Mesothelial cell of epicardium (in vitro differentiated cells): ENCODE measurements at places on chromosomes 4 and X.

DNA sequence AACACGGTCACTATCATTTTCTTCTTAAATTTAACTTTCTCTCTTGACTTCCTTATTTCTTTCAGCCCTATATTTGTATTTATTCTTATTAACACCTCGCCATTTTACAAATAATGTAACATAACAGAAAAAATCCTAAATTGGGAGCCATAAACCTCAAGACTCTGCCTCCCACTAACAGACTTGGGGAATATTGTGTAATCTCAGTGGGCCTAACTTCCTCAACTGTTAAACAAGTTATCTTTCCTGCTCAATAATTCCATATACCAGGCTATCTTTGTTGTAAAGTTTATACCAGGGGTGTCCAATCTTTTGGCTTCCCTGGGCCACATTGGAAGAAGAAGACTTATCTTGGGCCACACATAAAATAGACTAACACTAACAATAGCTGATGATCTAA is 26.2 kb downstream of the PRSS12 start:
- no peak for DNase-seq

GRCh38 chr4:25171201-25171865 is 11.1 kb upstream of the SEPSECS start:
- DNase-seq, result no peak

- DNase-seq, result no peak
These were observed 6.1 kb upstream of the IGFBP7 start for GRCh38 chr4:57116245-57116644.

GRCh38 chr4:129917651-129918050 is 821.7 kb downstream of the C4orf33 start:
- DNase-seq, result no peak

DNA sequence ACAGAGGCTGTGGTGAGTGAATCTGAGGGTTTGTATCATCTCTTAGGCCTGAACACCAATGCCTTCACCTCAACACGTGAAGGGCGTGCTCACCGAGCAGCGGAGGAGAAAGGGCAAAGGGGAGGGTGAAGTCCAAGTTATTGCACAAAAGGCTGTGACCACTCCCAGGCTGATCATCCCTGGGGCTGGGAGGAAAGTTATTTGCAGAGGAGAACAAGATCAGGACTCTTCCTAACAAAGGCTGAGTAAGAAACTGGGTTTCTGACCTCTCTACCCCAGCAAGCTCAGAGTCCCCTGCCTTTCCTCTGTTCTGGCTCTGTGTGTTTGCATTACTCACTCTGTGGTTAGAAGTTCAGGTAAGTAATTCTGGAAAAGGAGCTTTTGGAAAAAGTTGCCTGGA is 366.3 kb upstream of the CXorf51A start:
- DNase-seq, result no peak

GRCh38 chr4:25750874-25751273 is 95.2 kb downstream of the SLC34A2 start:
- no peak for DNase-seq

DNA sequence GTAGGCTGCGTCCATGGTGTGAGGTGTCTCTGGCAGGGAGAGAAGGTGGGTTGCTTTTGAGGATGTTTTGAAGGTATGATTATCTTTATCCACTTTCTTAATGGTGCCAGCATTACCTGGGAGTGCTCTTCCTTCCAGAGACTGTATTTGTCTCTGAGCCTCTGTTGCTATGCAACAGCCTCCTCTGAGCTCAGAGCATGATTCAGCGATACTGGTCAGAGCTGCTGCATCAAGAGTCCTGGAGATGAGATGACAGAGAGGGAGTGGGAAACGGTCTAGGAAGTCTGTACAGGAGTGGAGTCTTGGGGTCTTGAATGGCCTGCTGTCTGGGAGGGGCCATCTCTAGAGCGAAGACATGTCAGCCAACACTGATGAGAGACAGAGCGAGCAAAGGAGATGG is 104.4 kb upstream of the RAB40AL start:
- no peak for DNase-seq

DNA sequence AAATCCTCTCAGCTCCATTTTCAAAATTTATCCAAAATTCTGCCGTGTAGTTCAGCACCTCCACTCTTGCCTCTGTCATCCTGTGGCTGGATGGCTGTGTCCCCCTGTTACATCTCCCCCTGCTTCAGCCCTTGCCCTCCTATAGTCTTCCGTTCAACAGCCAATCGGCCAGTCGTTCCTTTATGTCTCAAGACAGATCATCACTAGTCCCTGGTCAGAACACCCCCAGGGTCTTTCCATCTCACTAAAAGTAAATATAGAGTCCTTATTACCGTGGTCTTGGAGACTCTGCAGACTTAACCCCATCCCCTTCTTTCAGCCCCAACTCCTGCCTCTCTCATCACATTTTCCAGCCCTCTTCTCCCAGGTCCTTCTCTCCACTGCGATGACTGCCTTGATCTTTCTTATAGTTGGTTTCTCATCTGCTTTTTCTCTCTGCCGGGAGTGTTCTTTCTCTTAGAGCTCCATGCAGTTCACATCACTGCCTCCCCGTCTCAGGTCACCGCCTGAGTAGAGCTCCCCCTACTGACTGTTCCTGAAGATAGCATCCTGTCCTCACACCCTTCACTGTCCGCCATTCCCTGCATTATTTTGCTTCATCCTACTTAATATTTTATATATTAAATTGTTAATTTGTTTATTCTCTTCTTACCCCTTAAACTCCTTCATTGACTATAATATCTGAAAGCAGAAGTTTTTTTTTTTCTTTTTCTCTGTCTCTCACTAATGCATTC is 736.9 kb upstream of the MAGEB2 start:
- DNase-seq, result no peak

DNA sequence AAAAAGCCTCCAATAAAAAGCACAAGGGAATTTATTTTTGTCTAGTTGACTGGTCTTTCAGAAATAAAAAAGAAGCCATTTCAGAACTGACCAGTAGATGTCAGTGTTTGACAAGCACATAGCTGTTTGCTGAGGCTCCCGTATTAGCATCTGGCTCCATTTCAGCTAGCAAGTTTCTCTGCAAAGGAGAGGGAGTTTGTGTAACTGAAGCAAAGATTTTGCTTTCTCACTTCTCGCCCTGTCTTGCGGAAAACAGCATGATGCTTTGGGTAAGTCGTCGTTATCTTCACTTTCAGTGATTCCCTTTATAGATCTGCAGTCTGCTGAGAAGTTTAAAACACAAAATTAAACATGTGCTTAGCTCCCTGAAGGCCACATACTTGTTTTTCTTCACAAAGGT is 85.5 kb downstream of the CT47B1 start:
- no peak for DNase-seq

DNA sequence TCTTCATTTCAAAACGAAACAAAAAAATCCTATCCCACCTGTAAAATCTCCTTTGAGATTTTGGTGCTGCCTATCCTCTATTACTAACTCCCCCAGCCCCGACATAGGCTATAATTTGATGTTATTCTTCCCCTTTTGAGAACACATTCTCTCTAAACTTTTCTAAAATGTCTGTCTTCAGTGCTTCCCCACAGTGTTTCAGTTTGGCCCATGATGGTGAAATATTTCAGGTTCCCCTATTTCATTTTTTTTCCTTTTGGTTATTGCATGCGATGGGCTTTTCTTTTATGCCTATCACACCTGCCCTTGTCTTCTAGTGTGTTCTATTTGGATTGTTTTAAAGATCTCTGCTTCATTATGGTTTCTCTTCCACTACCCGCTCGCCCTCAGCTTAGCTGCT is 14.7 kb downstream of the BCORL1 start:
- no peak for DNase-seq

- DNase-seq, result no peak
These were observed 108.9 kb downstream of the USP46 start for GRCh38 chr4:52550186-52550585.

DNA sequence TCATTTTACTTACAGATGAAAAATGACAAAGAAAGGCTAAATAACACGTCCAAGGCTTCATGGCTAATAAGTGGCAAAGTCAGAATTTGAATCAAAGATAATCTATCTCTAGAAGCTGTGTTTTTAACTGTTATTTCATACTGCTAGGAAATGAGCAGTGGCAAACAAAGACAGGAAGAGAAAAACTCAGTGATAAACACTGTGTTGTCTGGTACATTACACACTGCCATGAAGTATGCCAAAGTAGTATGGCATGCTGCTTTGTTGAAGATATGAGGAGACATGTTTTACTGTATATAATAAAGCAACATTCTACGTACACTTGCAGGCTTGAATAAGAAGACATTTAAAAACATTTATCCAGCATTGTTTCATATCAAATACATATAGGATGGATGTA is 49.5 kb downstream of the TIGD2 start:
- no peak for DNase-seq

- no peak for DNase-seq
These were observed 258.4 kb upstream of the TAPT1 start for GRCh38 chr4:16484711-16485110.

DNA sequence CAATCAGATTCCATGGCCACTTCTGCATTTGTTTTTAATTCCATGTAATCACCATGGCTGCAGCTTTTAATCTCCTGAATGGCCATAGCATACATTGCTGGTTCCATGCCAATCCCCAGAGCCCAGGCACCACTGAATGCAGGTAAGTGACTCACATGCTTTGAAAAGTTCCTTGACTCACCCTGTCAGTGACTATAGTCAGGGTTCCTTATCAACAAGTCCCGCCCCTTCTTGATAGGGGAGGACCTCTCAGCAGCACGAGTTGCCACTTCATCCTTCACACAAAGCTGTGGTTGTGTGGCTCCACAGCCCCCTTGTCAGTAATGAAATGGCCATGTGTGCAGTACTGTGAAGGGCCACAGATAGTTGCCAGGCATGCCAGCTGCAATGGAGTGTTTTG is 516.6 kb downstream of the PPARGC1A start:
- no peak for DNase-seq

- DNase-seq, result no peak
These were observed 171.2 kb upstream of the RPL34 start for GRCh38 chr4:108449129-108449528.

DNA sequence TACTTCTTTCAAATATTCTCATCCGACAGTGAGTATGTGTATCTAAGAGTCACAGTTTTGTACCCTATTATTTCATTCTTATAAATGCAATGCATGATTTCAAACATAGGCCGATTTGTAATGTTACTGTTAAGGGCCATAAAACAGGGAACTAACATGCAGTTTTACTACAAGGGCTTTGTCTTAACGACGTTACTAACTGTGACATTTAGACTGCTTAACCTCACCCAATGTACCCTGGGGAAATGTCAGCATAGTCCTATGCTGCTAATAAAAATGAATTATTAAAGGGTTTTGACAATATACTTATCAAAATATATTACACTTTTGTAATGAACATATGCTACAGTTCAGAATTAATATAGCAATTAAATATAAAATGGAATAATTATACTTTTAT is 74.8 kb upstream of the CPXCR1 start:
- DNase-seq, result no peak

DNA sequence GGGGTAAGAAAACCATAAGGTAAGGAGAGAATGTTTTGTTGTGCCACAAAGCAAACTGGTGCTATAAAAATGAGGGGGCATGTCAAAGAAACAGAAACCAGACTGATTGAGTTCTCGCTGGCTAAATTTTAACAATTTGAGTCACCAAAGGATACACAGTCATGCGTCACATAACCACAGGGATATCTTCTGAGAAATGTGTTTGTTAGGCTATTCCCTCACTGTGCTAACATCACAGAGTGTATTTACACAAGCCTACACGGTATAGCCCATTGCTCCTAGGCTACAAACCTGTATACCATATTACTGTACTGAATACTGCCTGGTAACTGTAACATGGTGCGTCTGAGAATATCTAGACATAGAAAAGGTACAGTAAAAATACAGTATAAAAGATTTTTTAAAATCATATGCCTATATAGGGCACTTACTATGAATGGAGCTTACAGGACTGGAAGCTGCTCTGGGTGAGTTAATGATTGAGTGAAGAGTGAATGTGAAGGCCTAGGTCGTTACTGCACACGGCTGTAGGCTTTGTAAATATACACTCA is 50.1 kb downstream of the FBXW7 start:
- no peak for DNase-seq

- no peak for DNase-seq
These were observed 2.9 kb upstream of the CYBB start for GRCh38 chrX:37776987-37777325.

- DNase-seq, result no peak
These were observed 219.0 kb upstream of the EMCN start for GRCh38 chr4:100736641-100737451.

DNA sequence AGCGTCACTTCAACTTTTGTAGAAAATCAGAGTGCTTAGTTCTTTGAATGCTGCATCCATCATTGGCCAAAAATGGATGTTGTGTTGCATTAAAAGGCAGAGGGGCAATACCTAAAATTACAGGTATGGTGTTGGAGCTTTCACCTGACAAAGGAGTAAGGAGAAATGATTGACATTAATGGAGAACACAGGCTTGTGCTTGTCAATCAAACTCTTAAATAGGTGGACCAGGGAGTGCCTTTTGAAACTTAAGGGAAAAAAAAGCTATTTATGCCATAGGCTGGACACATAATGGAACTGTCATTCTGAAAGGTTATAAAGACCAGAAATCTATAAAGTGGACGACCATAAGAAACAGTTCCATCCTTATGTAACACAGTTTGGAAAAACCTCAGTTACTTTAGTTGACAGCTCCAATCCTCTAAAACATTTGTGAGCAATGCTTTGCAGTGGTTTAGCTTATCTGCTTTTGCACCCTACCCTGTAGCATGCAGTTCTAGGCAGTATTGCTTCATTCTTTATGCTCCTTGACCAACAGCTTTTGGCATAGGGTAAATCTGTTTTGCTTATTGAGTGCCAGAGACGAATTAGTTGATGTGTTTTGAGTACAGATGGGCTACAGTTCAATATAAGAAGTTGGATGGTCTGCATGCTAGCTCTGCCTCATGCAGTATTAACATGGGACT is 2.4 kb downstream of the HADH start:
- no peak for DNase-seq

DNA sequence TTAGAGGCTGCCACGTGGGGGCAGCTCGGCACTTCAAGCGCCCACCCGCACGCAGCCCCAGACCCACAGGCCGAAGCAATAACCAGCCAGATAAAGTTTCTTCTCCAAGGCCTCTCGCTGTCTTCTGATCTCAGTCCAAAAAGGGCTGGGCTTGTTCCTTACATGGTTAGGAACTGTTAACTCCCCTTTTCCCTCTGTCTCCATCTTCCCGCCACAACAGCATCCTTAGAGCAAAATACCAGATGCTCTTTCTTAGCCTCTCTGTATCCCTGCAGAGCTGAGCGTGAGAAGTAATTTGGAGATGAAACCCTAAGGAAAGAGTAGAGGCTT is 23.4 kb upstream of the KIAA1210 start:
- DNase-seq, result no peak

DNA sequence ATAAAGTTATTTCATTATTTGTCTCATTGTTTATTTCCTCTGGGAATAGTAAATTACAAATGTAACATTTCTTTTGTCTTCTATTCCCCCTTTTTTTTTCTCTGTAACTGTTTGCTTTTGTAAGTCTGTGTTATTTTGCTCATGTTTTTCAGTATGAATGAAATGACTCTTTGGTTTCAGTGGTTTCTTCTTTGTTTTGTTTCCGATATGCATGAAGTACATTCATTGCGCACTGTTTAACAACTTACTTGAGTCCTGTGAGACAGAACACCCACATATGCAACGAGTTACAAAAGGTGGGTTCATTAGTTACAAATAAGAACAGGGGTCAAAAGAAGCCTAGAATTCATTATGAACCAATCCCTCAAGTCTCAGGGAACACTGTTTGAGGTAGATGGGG is 175.0 kb upstream of the UGT8 start:
- no peak for DNase-seq

- DNase-seq, result no peak
These were observed 11.3 kb upstream of the KIAA0232 start for GRCh38 chr4:6771229-6771671.
